ENCODE measurements at places on chromosomes 5 and 9. TPM values are rescaled to one million over a fixed set of nuclear protein-coding genes. Genes with fewer than 3 reads are reported as not detected.

ZNF189 gene
- 17.9 TPM for polyA plus RNA-seq

SREK1 gene
- 23.2 TPM for polyA plus RNA-seq

ZNF454 gene
- 1.9 TPM for polyA plus RNA-seq

WASHC1 gene
- 10.8 TPM for polyA plus RNA-seq

IER5L gene
- 10.4 TPM for polyA plus RNA-seq

CREB3 gene
- polyA plus RNA-seq: 29.6 TPM

DNAI1 gene
- 0.16 TPM for polyA plus RNA-seq

BASP1 gene
- 4.8 TPM for polyA plus RNA-seq

MYMK gene
- not detected for polyA plus RNA-seq

ZBTB5 gene
- polyA plus RNA-seq: 3.8 TPM

DYNC2I2 gene
- 30.2 TPM for polyA plus RNA-seq

WHRN gene
- 7.8 TPM for polyA plus RNA-seq
